Fibroblast of pulmonary artery (primary cell): ENCODE measurements at places on chromosomes 4 and X.

DNA sequence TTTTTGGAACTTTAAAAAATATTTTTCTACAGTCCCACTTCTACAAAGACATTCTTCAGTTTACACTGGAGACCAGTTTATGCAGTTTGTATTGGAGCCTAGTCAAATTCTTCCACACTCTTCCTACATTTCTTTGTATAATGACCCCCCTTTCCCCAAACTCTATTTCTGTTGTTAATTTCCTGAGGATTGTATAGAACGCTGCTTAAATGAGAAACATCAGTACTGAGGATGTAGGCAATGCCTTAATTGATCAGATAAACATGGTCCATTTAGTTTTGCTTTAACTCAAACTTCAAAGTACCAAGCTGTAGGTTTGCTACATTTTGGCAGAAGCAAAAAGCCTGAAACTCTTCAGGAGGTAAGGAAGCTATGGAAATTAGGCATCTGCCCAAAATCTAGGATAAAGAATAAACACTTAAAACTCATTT, 155.5 kb downstream of the SLC7A11 start:
- no peak for DNase-seq

DNA sequence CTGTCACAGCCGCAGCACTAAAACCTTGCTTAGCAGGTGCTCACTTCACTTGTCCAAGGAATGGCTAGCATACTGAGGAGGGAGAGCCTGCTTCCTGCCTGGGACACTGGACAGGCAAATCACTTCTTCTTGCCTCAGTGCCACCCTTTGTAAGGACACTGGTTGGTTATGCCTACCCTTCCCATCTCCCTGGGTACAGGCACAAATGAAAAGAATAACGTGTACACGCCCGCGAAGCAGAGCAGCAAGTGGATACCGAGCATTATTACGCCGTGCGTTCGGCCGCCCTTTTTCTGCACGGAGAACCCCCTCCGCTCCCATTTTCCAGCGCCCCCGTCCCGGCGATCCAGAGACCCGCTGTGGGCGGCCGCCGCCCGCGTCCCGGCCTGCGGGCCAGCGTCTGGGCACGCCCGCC, 338 bp upstream of the KLHL2 start:
- DNase-seq = no peak

DNA sequence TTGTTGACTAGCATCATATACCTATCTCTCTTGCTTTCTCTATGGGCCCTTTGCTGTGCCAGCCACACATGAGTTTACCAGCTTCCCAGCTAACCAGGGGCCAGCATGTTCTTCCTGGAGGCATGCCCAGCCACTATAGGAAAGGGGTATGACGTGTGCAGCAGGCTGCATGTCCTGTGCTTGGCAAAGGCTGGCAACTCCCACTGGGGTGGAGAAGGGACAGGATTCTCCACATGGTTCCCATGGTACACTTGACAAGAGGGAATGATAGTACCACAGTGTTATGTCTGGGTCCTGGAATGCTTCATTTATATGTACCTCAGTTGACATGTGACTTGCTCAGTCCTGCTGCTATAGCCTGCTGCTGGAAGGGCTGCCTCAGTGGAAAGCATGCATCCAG, 78.8 kb downstream of the TMEM164 start:
- peak; percentile 88 for DNase-seq

- no peak for DNase-seq
Measured at GRCh38 chrX:133307094-133307493, 88.9 kb upstream of the TFDP3 start.

- DNase-seq = peak; percentile 58
Measured at GRCh38 chr4:156634612-156635011, 337.0 kb downstream of the PDGFC start.
